ENCODE measurements at places on chromosomes 2 and 18.
A peak's percentile ranks its signal among the peaks of the same experiment; 100 is the strongest.

GRCh38 chr2:26457695-26458364, 20.1 kb downstream of the OTOF start:
- peak; percentile 2 for DNase-seq

DNA sequence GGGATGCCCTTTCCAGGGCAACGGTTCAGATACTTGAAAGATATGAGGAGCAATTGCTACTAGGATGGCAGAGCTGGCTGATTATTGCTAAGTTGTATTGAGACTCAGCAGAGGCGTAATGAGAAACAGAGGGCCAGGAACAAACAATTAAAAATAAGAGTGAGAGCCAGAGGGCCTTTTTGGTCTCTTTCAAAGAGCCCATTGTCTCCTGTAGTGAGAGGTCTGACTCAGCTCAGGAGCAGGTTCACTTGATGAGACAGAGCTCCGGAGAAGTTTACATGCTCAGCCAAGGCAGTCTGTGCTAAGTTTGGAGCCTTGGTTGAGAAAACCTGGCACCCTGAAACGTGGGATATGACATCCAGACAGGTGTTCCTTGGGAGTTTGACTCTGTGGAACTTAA, 303.9 kb upstream of the DLGAP1 start:
- no peak for DNase-seq

DNA sequence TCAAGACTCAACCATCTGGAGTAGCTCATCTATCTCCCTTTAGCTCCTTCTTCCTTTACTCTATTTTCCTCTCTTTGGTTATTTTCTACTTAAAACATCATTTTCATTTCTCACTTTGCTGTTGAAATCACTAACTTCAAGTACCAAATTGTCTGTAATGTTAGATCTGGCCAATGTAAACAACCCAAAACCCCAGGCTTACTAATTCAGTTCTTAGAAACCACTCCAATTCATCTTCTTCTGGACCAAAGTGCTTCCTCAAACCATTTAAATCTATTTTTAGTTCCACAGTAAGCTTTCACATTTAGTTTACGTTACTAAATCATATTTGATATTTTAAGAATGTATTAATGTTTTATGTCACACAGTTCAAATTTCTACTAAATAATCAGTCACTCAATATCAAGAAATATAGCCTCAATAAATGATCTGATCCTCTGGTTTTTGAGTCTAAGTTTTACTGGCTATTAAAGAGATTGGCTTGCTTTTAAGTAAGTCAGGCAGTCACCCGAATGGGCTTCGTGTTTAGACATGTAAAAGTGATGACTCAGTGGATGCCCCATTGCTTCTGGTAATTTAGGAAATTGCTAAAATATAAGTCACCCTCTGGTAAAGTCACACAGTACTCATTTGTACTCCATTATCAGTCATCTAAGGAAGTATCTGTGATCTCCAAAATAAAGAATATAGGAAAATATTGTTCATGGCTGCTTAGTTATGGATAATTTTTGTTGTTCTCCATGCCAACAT, 527.2 kb upstream of the SOX11 start:
- no peak for DNase-seq

GRCh38 chr18:6269660-6270332, 144.9 kb downstream of the L3MBTL4 start:
- no peak for DNase-seq

DNA sequence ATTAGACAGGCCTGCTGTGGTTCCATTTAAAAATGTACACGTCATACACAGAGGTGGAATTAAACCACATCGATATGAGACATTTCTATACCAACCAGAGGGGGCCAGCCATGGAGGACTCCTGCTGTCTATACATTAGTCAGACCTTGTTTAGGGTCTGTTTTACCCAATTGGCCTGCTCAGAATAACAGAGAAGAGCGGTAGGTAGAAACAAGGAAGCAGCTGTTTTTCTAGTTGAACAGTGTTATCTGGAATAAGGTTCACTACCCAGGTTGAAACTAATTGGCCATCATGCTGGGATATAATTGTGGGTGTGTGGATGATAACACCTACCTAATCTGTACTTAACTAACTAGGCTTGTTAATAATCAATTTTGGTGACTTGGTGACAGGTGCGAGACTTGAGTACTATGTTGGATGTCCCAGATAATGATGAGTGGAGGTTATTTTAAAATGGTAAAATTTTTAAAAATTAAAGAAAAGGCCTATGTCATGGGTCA, 47.5 kb downstream of the RHBDD1 start:
- DNase-seq, result no peak

DNA sequence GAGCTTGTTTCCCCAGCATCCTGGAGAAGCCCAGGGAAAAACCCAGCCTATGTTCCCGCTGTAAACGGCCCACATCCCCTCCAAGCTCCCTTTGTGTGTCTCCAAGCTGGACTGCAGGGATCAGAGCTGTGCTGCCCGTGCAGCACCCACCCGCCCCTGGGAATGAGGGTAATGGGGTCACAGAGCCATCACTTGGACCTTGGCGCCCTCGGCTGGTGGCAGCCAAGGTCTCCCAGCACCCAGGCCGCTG, 670 bp upstream of the INPP5D start:
- no peak for DNase-seq

DNA sequence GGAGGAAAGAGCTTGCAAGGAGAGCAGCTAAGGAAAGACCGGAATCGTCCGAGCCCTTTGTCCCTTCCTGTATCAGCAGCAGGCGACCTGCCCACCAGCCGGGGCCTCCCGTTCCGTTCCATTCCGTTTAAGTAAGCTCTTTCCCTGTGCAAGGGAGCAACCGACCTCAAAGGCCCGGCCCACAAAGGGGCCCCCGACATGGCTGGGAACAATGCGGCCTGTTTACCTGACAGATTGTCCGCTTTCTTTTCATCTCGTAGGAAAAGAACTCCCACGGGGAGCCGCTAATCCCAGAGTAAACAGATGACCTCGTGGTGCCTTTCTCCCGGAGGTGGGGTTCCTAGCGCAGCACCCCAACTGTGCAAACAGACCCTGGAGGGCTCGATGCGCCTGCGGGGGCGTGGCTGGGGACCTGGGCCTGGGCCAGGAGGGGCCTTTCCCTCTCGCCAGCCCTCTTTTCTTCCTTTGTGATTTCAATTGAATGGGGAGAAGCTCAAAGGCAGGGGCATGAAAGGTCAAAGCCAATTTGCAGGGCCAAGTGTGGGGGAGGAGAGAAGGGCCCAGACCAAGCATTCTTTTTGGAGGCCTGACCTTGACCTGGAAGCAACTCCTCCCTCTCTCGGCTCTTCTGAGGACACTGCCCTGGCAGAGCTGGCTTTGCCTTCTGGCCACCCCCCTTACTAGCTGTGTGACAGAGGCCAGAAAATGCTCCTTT, 120.2 kb downstream of the INHBB start:
- no peak for DNase-seq

- no peak for DNase-seq
Observed at GRCh38 chr2:183255411-183255810, 131.2 kb downstream of the NUP35 start.

DNA sequence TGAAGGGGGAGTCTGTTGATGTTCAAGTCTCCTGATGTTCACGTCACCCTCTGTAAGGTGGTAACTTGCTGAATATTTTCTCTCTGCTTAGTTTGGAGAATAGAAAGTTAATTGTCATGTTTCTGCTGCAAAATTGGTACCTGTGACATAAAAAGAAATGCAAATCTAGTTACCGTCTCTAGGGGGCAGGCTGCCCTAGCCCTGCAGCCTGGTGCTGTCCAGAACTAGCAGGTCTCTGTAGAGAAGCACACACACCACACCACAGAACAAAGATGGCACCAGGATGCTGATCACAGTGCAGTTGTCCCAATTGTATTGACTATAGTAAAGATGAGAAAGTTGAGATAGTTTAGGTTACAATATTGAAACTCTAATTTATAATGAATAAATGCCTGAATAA, 47.0 kb downstream of the SLC9A4 start:
- no peak for DNase-seq

- no peak for DNase-seq
Observed at GRCh38 chr2:47243596-47244323, 88.7 kb upstream of the STPG4 start.

DNA sequence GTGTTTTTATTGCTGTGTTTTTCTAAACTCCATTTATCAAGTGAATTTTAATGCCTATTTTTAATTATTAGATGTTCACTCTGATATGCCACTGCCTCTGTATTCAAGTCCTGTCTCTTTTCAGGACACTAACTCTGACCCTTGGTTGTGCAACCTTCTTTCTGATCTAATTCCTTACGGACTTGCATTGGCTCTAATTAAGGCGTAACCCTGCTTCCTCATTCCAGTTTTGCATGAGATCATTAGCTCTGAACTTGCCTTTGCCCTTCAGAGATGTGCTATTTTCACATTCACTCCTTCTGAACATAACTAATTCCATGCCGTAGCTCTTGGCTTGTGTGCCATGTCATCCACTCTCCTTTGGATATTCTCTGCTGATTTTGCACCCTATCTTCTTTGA, 162.5 kb upstream of the TMEFF2 start:
- DNase-seq, result no peak

DNA sequence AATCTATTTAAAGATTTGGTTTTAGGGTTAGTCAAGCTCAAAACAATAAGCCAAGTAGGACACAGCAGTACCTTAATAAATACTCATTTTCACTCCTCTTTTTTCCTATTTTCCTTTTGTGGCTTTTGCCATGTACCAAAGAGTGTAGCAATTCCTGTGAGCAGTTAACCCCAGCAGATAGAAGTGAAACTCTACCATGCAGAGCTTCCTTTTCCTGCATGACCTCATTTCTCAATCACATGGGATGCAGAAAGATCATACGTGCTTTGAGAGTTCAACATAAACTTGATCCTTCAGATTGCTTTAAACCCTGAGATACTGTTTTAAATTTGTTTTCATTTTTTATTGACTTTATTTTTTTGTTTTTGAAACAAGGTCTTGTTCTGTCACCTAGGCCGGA, 99.1 kb upstream of the ARHGAP15 start:
- DNase-seq, result no peak

All from stimulated activated CD8-positive, alpha-beta memory T cell treated with anti-CD3 and anti-CD28 coated beads, Interleukin-4, amount 100 ng/mL, for 48 hours (primary cell).